ENCODE measurements at places on chromosomes 5 and 9. TPM values are rescaled to one million over a fixed set of nuclear protein-coding genes. Genes with fewer than 3 reads are reported as not detected.
A peak's percentile ranks its signal among the peaks of the same experiment; 100 is the strongest.

CCT5 gene
- total RNA-seq: 481 TPM

HRH2 gene
- not detected for total RNA-seq

SPINK1 gene
- not detected for total RNA-seq

CER1 gene
- total RNA-seq: not detected

- H3K4me1 ChIP-seq: no peaks in the 10 kb centered on the region
- peaks cover 2% of the 10 kb centered on the region for H3K27me3 ChIP-seq
- H3K36me3 ChIP-seq: no peaks in the 10 kb centered on the region
Measured at GRCh38 chr9:73038613-73039012, 85.8 kb upstream of the ALDH1A1 start.

DNA sequence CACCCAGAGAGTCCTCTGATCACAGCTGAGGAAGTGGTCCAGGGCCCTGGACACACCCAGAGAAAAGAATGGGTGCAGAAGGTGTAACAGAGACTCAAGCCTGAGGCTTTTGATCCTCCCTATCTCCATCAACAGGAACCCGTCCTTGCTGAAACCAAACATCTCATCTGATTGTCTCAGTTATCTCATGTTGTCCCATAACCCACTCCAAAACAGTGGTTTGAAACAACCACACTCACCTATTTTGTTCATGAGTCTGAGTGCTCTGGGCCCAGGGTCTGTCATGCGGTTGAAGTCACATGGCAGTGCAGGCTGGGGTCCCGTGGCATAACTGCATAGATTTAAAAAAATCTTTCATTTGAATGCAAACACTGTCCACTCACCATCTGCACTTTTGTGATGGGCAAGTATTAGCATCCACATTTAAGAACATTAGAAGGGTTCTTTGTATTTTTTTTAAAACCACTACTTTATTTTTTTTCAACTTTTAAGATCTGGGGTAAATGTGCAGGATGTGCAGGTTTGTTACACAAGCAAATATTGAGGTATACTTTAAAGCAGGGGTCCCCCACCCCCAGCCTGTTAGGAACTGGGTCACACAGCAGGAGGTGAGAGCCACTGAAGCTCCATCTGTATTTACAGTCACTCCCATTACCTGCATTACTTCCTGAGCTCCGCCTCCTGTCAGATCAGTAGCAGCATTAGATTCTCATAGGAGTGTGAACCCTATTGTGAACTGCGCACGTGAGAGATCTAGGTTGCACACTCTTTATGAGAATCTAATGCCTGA lies 255.8 kb downstream of the ROR2 start:
- DNase-seq: no peak
- no peak overlapping the region for H3K4me3 ChIP-seq
- no peak overlapping the region for H3K27ac ChIP-seq
- no peaks in the 10 kb centered on the region for H3K27me3 ChIP-seq

GRCh38 chr5:151935135-151935695 lies 10.6 kb upstream of the GLRA1 start:
- H3K4me1 ChIP-seq: no peaks in the 10 kb centered on the region
- DNase-seq: no peak
- no peaks in the 10 kb centered on the region for H3K36me3 ChIP-seq
- H3K4me3 ChIP-seq: no peak overlapping the region
- H3K27ac ChIP-seq: no peak overlapping the region

- H3K27ac ChIP-seq: no peak overlapping the region
- DNase-seq: peak; percentile 21
- no peaks in the 10 kb centered on the region for H3K36me3 ChIP-seq
Measured at GRCh38 chr5:157130925-157131324, 11.7 kb downstream of the MED7 start.
